Right cardiac atrium (tissue), 5 donors: ENCODE measurements at places on chromosomes 6 and 20.

- DNase-seq, result no peak
These were observed 61.2 kb downstream of the VAPB start for GRCh38 chr20:58450254-58450653.

DNA sequence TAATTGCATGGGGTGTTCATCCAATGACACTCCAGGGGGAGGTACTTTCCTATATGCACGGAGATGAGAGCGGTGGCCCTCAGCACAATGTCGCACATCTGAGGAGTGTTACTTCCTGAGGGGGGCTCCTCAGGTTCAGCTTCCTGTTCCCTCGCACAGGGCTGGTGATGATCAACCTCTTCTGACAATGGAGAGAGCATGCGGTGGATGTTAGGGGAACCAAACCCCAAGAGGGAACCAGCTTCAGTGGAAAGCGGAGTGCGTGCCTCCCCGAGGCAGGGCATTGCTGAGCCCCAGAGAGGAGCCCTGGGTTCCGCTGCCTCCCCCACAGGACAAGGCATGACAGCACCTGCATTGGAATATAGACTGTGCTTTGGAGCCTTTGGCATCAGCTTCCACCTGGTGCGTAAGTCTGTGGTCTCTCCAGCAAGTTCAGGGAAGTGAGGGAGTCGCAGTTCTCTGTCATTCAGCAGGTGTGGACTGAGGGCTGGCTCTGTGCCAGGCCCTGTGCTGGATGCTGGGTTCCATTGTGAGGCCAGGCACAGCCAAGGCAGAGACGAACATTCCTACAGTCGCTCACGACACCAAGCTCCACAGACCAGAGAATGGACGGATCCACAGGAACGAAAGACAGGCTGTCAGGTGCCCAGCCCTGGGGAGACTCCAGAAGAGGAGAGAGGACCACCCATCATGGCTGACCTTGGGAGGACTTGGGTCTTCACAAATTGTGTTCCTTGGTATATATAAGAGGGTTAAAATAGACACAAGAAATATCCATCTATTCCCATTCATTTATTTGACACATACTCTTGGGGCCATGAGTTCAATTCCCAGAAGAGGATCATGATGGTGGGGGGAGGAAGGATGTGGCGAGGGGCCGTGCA is 3.9 kb upstream of the ZNF831 start:
- DNase-seq, result peak; percentile 61

GRCh38 chr6:32529697-32530430 is at the start of gene HLA-DRB5:
HLA-DRB5 (minus strand) TSS chr6:32530287; CDS start chr6:32530224, 63 bp downstream.
- DNase-seq, result no peak

GRCh38 chr6:15952231-15953151 is 176.4 kb upstream of the MYLIP start:
- no peak for DNase-seq

GRCh38 chr6:64243618-64244017 is 608.0 kb downstream of the PHF3 start:
- DNase-seq, result no peak

GRCh38 chr20:48705240-48706115 is 122.3 kb downstream of the PREX1 start:
- DNase-seq, result no peak
